Stimulated activated CD4-positive, alpha-beta T cell treated with anti-CD3 and anti-CD28 coated beads, Interleukin-15, amount 100 ng/mL, for 1 hour (primary cell): ENCODE measurements at places on chromosomes 7 and 10.

DNA sequence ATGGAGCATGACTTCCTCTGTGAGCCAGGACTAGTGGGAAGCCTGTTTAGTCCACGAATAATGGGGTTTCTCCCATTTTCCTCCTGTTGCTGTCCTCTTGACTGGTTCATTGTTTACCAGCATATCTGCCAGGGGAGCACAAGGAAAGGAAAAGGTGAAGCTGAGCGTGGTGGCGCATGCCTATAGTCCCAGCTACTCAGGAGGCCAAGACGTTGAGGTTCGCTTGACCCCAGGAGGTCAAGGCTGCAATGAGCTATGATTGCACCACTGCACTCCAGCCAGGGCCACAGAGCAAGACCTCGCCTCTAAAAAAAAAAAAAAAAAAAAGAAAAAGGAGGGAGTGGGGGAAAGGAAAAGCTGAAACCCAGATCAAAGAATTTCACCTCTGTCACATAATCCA, 5.8 kb upstream of the IL2RA start:
- DNase-seq = no peak

GRCh38 chr10:14930610-14931009, 23.3 kb downstream of the DCLRE1C start:
- no peak for DNase-seq

DNA sequence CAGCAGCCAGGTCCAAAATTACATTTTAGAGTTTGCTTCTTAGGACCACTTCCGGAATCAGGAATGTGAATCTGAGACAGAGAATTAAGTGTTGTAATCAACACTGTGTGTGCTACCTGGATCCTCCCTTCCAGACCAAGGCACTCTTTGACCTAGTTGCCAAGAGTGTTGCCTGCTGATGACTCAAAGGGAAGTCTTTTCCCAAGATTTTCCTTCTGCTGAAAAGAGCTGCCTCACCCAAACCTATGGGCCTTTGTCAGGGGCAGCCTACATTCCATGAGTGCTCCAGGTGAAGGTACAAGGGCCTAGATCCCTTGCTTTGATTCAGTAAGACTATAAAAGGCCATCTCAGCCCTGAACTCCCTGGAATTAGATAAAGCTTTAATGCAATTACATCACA, 712.5 kb upstream of the ANKRD30A start:
- no peak for DNase-seq

GRCh38 chr7:98214811-98215321, 3.6 kb downstream of the BHLHA15 start:
- DNase-seq = no peak

DNA sequence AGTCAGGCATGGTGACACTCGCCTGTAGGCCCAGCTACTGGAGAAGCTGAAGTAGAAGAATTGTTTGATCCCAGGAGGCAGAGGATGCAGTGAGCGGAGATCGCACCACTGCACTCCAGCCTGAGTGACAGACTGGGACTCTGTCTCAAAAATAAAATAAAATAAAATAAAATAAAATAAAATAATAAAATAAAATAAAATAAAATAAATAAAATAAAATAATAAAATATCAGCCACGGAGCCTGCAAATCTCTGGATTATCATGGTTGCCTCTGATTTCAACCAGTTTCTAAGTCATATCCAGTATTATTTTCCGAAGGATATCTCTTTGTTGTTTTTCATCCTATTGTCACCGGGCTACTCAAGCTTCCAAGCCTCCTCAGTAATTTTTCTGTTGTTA, 51.7 kb upstream of the FZD8 start:
- DNase-seq = no peak

DNA sequence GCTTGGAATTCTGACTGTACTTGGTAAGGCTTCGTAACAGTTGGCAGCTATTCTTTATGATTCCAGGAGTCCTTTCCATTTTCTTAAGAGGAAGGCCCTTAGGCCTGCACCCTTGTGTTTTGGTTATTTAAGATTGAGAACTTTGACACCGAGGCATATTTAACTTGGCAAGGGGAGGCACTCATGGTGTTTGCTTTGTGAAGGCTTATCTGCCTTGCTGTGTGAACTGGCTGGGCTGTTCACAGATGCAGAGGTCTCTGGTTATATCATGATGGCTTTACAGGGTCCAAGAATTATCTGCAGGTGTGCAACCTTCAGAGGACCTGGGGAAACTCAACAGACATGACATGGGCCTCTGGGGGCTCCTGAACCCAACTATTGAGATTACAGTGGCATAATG, 833 bp upstream of the PNLIPRP1 start:
- no peak for DNase-seq

DNA sequence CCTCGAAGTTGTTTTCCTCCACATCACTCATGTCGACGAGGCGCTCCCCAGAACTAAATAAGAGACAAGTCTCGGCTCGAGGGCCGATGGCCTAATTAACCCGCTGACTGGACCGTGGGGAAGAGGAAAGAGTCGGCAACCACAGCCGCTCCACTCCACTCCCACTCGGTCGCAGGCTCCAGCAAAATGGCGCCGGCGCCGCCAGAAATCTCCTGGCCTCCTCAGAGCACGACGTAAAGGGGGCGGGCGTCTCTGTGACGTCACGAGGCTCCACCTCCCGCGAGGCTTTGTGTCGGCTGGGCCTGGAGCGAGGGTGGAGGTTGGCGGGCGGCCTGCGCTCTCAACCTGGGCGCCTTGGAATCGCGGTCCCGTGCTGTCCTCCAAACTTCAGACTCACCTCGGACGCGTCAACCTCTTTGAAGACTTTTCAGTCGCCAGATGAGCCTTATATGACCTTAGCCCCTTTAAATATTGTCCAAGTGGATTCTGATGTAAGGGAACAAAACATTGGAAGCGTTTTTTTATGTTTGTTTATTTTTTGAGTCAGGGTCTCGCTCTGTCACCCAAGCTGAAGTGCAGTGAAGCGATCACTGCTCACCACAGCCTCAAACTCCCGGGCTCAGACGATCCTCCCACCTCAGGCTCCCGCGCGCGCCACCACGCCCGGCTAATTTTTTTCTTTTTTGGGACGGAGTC, at the start of gene TRA2A:
Gene TRA2A (minus strand): TSS at position 188 of the 696 bp plus-strand sequence. CDS start 157 bp downstream, at position 31.
- peak; percentile 90 for DNase-seq

DNA sequence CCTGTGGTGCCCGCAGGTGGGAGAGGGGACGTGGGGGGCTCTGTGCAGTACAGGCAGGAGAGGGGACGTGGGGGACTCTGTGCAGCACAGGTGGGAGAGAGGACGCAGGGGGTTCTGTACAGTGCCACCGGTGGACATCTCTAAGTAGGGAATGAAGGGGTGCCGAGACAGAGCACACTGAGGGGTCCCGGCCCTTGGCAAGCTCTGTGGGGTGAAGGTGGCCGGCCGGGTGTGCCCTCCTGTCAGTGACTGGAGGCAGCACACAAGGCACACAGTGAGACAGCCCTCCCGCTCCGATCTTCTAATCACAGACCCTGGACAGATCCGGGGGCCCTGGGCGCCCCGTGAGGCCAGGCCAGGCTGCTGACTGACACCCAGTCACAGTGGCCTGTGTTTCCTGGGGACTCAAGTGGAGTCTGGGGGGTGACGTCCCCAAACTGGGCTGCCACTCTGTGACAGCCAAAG, 11.2 kb downstream of the GPR146 start:
- DNase-seq = no peak
